Activated CD4-positive, alpha-beta memory T cell treated with anti-CD3 and anti-CD28 coated beads, Interleukin-2, amount 10 ng/mL, durations not matched to agents 7 days and 5 days (primary cell): ENCODE measurements at places on chromosomes 16 and 17. TPM values are rescaled to one million over a fixed set of nuclear protein-coding genes. Genes with fewer than 3 reads are reported as not detected.
A peak's percentile ranks its signal among the peaks of the same experiment; 100 is the strongest.

GRCh38 chr16:51431517-51432241 is 280.6 kb upstream of the SALL1 start:
- H3K27ac ChIP-seq: no peak overlapping the region
- H3K4me3 ChIP-seq: no peak overlapping the region
- no peaks in the 10 kb centered on the region for H3K4me1 ChIP-seq
- no peaks in the 10 kb centered on the region for H3K27me3 ChIP-seq
- no peak for DNase-seq

The NXPH3 gene
- not detected for total RNA-seq

The C17orf58 gene
- 12.4 TPM for total RNA-seq

DNA sequence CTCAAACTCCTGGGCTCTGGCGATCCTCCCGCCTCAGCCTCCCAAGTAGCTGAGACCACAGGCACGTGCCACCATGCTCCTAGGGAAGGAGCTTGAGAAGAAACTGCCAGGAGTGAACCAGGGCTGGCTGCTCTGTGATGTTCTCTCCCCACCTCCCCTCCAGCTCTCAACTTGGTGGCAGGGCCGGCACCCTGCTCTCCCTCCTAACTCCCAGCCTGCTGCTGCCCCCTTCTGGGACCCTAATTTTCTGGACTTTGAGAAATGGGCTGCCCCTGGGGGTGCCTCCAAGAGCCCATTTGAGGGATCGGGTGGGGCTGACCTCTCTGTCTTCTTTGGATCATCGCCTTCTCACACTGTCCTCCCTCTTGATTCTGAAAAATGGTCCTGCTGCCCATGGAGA is 14.9 kb upstream of the STAT3 start:
- peaks cover 19% of the 10 kb centered on the region for H3K27me3 ChIP-seq
- H3K36me3 ChIP-seq: no peaks in the 10 kb centered on the region
- H3K4me3 ChIP-seq: no peak overlapping the region
- no peak overlapping the region for H3K27ac ChIP-seq
- peaks cover 20% of the 10 kb centered on the region for H3K4me1 ChIP-seq
- peak; percentile 52 for DNase-seq

The RAB40B gene
- 2.0 TPM for total RNA-seq

The TBX6 gene
- 1.9 TPM for total RNA-seq

- H3K27ac ChIP-seq: no peak overlapping the region
- H3K4me3 ChIP-seq: no peak overlapping the region
- no peak for DNase-seq
- H3K4me1 ChIP-seq: no peaks in the 10 kb centered on the region
These were observed 26.4 kb upstream of the MNT start for GRCh38 chr17:2427215-2427614.

GRCh38 chr17:27575912-27576252 is 55.1 kb upstream of the LGALS9 start:
- H3K4me1 ChIP-seq: peaks cover 79% of the 10 kb centered on the region
- DNase-seq: no peak
- H3K36me3 ChIP-seq: no peaks in the 10 kb centered on the region
- H3K27me3 ChIP-seq: no peaks in the 10 kb centered on the region
- H3K27ac ChIP-seq: no peak overlapping the region
- H3K4me3 ChIP-seq: no peak overlapping the region

The NPIPB12 gene
- total RNA-seq: 48.3 TPM

The OTOP3 gene
- total RNA-seq: not detected

DNA sequence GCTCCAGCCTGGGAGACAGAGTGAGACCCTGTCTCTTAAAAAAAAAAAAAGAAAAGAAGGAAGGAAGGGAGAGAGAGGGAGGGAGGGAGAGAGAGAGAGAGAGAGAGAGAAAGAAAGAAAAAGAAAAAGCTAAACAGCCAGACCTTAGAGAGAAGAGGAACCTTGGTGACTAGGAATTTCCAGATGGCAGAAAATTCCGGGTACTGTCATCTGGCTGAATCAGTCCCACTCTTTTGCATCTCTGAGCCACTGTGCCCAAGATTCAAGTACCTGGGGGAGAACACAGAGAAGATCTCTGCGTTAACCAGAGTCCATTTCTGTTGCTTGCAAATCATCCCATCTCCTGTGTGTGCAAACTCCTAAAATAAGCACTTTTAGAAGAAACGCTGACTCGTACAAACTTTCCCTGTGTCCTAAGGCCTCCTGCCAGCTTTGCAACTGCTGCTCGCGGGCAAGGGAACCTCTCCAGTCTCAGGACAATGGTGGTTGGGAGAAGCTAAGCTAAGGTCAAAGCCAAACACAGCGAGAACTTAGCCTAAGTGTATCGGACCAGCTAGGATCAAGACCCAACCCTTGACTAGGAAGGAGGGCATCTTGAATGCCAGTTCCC is 18.0 kb downstream of the BMERB1 start:
- no peak overlapping the region for H3K27ac ChIP-seq
- H3K4me1 ChIP-seq: no peaks in the 10 kb centered on the region
- H3K27me3 ChIP-seq: peaks cover 3% of the 10 kb centered on the region
- DNase-seq: no peak

GRCh38 chr16:79765901-79766394 is 165.4 kb upstream of the MAF start:
- H3K4me1 ChIP-seq: peaks cover 30% of the 10 kb centered on the region
- H3K27ac ChIP-seq: no peak overlapping the region
- peaks cover 3% of the 10 kb centered on the region for H3K36me3 ChIP-seq
- H3K4me3 ChIP-seq: no peak overlapping the region

DNA sequence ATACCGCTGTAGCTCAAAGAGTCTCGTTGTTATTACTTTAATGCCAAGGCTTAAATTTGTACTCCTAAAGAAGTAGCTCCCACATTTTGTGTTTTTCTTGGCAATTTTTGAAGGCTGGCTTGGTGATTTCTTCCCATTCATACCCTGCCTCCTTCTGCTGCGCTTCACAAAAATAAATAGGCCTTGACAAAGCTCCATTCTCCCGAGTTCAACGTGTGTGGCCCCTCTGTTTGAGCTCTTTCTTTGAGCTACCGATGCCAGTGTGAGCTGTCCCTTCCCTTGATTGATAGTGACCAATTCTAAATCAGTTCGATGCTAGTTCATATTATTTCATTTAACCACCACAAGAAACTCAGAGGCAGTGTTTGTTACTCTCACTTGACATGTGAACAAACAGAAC is 96.8 kb downstream of the MAP2K6 start:
- H3K27ac ChIP-seq: no peak overlapping the region
- H3K27me3 ChIP-seq: no peaks in the 10 kb centered on the region
- no peak for DNase-seq
- no peaks in the 10 kb centered on the region for H3K36me3 ChIP-seq

- H3K4me1 ChIP-seq: peaks cover 54% of the 10 kb centered on the region
- no peak overlapping the region for H3K4me3 ChIP-seq
- no peak overlapping the region for H3K27ac ChIP-seq
- DNase-seq: no peak
- H3K36me3 ChIP-seq: peaks cover 47% of the 10 kb centered on the region
These were observed 35.8 kb downstream of the N4BP1 start for GRCh38 chr16:48574140-48574539.

GRCh38 chr17:80151333-80151732 is 4.4 kb upstream of the EIF4A3 start:
- H3K36me3 ChIP-seq: peaks cover 32% of the 10 kb centered on the region
- H3K4me1 ChIP-seq: peaks cover 34% of the 10 kb centered on the region
- H3K27ac ChIP-seq: no peak overlapping the region

The CA4 gene
- not detected for total RNA-seq

The TTLL6 gene
- not detected for total RNA-seq
